Amniotic epithelial cell (primary cell): ENCODE measurements at places on chromosomes 3 and 15.

GRCh38 chr3:58349792-58350626, 17.3 kb downstream of the PXK start:
- no peak for DNase-seq

GRCh38 chr3:74263031-74263430, 351.4 kb downstream of the CNTN3 start:
- no peak for DNase-seq

DNA sequence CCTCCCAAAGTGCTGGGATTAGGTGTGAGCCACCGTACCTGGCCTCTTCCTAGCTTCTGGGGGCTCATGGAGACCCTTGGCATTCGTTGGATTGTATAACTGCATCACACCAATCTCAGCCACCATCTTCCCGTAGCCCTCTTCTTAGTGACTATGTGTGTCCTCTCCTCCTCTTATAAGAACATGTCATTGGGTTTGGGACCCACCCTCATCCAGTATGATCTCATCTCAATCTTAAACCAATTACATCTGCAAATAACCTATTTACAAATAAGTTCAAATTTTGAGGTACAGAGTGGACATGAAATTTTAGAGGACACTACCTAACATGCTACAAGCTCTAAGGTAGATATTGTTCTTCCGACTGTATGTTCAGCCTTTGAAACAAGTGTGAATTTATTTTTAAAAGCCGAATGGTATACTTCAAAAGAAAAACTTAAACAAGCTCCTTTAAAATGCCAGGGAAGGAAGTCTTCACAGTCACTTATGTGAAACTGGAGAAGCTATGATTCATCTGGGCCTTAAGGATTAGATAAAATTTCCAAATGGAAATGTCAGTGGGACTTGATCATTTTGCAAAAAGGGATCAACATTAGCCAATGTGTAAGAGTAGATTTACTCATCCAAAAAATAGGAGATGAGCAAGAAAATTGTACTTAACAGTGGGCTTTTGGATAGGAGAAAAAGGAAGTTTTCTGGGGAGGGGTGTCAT, 225.7 kb downstream of the MEX3B start:
- no peak for DNase-seq

- DNase-seq, result no peak
These were observed 4.7 kb downstream of the MRPS11 start for GRCh38 chr15:88472225-88472624.

DNA sequence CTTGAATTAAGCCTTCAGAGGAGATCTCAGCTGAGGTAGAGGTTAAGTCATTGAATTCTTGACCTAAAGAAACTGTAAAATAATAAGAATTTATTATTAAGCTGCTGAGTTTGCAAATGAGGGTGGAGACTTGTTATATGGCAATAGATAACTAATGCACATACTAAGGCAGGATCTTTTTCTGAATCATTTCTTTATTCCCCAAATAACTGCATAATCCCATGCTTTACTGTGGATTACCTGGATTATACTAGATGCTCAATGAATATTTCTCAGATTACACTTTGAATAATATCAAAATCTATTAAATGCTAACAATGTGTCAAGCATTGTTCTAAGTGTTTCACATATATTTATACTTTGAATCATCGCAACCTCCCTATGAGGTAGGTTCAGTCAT, 532.5 kb downstream of the NAALADL2 start:
- no peak for DNase-seq

DNA sequence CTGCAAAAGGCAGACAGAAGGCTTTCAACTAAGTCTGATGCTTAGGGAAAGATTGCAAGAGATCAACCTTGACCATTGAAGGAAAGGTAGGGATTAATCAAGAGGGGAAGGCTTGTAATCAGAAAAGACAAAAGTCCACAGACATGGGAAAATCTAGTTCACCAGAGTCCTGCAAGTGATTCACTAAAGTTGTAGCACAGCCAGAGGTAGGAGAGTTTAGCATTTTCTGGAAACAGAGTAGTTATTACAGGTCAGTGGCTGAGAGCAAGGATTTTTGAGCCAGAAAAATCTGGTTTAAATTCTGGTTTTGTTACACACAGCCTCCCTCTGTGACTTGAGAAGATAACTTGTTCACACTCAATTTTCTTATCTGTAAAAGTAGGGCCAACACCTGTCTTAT, 35.3 kb upstream of the DPPA4 start:
- no peak for DNase-seq

DNA sequence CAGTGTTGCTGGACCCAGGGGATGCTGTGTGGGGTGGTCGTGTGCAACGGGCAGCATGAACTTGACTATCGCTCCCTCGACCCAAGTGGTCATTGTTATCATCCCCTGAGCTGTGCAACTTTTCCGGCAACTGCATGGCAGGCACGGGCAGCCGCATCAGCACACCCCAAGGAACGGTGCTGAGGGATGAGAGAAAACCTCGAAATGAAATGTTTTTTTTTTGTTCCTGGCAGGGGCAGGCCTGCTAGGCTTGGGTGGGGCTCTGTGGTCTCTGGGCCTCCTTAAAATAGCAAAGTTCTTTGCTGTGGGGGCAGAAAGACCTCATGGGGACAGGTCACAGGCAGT, 51.4 kb downstream of the CORO2B start:
- DNase-seq, result no peak

DNA sequence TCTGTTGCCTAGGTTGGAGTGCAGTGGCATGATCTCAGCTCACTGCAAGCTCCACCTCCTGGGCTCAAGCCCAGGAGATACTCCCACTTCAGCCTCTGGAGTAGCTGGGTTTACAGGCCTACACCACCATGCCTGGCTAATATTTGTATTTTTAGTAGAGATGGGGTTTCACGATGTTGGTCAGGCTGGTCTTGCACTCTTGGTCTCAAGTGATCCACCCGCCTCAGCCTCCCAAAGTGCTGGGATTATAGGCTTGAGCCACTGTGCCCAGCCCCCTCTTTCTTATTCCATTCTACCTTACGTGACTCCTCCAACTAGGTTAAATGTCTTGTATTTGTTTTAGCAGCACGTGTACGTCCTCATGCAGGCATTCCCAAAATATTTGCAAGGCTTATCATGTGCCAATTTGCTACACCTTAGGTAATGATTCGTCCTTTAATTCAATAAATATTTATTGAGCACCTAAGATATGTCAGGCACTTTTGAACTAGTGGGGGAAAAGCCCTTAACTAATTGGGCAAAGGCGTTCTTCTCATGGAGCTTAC, 14.9 kb upstream of the MAGI1 start:
- no peak for DNase-seq

DNA sequence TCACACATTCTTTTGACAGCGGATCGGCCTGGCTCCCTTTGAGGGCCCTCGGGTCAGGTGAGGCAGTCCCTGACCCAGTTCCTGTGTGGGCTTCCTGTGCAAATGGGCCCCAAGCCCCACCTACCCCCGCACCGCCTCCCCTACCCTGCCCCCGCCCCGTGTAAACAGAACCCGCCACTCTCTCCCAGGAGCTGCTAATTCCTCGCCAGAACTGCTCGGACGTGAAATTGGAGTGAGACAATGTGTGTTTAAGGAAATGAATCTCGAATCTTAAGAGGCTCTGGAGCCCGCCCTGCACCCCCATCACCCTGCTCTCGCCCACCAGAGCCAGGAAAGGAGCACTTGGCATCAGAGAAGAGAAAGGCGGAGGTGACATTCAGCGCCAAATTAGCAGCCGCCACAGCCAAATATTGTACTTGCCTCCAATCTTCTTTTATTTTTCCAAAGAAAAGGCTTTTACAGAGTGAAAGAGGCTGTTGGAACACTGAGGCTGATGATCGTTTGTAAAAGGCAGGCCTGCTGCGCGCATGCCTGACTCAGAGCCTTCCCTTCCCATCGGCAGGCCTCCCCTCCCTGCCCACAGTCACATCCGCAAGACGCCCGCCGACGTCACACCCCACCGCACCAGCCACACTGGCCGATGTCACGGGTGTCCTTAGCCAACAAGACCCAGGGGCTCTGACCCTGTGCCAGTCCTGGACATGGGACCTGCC, 53.1 kb downstream of the CACNA2D2 start:
- DNase-seq, result peak; percentile 50

DNA sequence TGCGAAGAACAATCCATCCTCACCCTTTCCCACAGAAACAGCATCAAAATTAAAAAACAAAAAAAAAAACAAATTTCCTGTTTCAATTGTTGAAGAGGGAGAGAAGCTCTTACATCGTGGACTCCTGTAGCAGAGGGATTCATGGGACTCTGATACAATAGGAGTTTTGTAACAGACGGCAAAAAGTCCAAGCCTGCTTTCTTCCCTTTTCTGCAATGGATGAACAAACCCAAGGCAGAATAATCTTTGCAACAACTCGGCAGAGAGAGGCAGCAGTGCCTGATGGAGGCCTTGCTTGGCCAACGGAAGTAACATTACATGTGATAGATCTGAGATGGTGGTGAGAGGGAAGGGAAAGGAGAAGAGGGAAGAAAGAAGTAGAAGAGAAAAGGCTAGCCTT, 26.9 kb downstream of the CCR4 start:
- no peak for DNase-seq
